ENCODE measurements at places on chromosomes 4 and X.

DNA sequence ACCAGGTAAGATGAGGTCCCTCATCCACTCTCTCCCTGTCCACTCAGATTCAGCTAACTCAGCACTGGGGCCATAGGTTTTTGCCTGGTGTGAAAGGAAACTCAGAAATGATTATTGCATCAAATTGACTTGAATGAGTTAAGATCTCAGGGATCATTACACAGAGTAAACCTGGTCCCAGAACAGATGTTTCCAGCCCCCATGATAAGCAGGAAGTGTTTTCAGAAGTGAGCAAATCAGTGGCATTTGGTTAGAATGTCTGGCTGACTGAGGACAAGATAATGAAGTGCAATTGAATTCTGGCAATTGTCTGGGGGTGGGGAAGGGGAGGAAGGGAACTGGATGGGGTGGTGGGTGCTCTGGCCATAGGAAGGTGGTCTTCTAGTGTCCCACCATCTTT, 108.0 kb downstream of the CHIC2 start:
- no peak for DNase-seq

DNA sequence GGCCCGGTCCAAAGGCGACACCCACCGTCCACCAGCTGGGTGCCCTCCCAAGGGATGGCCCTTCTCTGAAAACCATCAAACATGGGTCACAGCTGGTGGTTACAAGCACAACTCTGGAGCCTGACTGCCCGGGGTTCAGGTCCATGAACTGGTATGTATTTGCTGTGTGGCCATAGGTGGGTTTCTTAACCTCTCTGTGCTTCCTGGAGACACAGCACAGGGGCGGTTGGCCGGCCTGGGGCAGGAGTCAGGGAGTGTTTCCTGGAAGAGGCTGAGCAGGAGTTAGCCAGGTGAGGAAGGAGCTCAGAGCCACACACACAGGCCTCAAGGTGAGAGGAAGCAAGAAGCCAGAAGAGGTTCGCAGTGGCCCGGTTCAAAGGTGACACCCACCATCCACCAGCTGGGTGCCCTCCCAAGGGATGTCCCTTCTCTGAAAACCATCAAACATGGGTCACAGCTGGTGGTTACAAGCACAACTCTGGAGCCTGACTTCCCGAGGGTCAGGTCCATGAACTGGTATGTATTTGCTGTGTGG, 243.7 kb upstream of the PSAPL1 start:
- DNase-seq, result no peak

GRCh38 chr4:30763321-30763727, 43.2 kb downstream of the PCDH7 start:
- DNase-seq, result no peak

- no peak for DNase-seq
Measured at GRCh38 chrX:114962209-114962608, 55.2 kb downstream of the IL13RA2 start.

GRCh38 chr4:176789955-176790354, 2.8 kb downstream of the VEGFC start:
- DNase-seq, result no peak

DNA sequence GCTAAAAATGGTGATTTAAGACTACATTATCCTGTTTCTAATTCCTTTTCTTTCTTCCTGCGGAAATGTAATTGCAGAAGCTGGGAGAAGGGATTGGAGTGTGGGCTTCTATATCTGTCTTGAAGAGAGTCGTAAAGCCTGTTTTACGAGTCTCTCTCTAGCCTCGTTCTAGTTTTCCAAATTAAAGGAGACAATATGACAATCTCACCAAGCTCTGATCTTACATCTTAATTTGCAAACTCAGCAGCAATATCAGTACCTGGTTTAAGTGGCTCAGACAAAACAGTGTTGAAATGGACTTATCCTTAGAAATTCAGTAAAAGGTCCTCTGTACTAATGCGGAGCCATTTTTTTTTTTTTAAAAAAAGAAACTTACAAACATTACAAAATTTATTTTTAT, 349.5 kb upstream of the HAND2 start:
- no peak for DNase-seq

DNA sequence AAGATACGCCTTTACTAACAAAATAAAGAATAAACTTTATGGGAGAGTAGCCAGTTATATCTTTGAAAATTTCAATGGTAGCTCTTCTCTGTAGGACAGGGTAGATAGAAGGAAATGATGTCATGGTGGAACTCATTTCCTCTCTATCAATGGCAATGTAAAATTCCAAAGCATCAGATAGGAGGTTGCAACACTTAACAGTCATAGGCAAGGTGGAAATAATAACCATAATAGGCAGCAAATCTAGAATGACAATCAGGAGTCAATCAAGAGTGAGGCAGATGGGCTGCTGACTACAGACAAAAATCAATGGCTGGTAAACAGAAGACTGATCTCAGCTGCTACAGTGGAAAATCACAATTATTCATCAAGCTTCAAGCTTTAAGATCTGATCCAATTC, 53.9 kb upstream of the TET2 start:
- no peak for DNase-seq

- no peak for DNase-seq
Measured at GRCh38 chr4:89204624-89205023, 93.3 kb downstream of the TIGD2 start.

- no peak for DNase-seq
Measured at GRCh38 chr4:41175794-41176193, 38.5 kb downstream of the APBB2 start.

DNA sequence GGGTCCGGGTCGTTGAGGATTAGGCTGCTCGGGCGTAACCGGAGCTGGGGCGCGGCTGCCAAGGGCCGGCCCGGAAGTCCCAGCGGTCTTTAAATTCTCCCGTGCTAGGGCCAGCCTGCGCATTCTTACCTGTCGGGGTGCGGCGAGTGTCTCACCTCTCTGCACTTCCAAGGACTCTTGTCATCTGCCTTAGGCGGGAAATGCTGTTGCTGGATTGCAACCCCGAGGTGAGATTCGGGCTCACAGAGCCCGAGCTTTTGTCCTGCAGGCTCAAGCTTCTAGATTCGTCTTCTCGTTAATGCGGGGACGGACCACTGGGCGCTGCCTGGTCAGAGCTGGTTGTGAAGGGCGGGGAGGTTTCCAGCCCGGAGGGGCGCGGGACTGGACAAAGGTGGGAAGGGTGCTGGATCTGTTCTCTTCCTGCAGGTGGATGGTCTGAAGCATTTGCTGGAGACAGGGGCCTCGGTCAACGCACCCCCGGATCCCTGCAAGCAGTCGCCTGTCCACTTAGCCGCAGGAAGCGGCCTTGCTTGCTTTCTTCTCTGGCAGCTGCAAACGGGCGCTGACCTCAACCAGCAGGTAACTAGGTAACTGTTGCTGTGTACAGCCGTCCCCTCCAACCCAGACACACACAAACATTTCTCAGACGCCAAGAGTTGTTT, at the start of gene ANKRD37:
Gene ANKRD37 (plus strand): TSS at position 118 of the 662 bp plus-strand sequence. CDS start 83 bp downstream, at position 201.
- no peak for DNase-seq

GRCh38 chr4:86755388-86755787, 93.8 kb downstream of the SLC10A6 start:
- no peak for DNase-seq

DNA sequence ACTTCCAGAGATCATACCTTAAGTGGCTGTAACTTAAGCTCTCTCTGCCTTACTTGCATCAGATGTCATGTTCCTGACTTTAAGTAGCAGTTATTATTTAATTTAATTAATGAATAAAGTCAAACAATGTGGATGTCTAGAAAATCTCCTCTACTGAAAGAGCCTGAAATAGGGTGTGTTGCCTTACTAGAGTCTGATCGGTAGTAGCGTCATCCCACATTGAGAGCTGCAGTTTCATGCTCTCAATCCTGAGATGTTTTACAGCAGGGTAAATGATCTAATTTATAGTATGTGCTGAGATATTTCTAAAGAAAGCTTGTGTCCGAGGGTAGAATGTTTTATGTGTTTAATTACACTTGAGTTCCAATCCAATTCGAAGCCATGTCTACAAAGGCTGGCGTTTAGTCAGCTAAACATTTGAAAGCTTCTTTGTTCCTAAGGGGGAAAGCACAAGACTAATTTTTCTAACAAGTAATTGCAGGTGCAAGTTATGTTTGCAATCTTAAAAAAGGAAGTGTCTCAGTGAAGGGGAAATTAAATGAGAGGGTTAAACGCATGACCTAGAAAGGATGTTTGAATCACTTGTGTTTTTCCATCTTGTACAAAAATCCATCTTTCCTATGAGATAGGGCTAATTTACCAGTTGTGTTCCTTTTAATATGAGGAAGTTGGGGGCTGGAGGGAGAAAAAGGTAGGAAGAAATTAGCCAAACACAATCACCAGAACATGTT, 391.0 kb upstream of the MAGEB2 start:
- DNase-seq, result no peak
